Placental epithelial cell (primary cell): ENCODE measurements at places on chromosomes 7 and 10. TPM values are rescaled to one million over a fixed set of nuclear protein-coding genes. Genes with fewer than 3 reads are reported as not detected.

Gene SEC24C
- total RNA-seq = 56.1 and 94.3 TPM in 2 replicates

Gene NFE2L3
- total RNA-seq = under 0.01 TPM in 1 of 2 replicates, not detected in the other

Gene RHOBTB1
- 25.6 and 58.9 TPM in 2 replicates for total RNA-seq

Gene MSMB
- total RNA-seq = not detected in 2 replicates

Gene SFTPA1
- not detected in 2 replicates for total RNA-seq

Gene DNAH11
- total RNA-seq = 0.39 and 2.2 TPM in 2 replicates

Gene SFMBT2
- 0.11 and 0.39 TPM in 2 replicates for total RNA-seq

Gene ANKRD2
- 0.79 and 5.4 TPM in 2 replicates for total RNA-seq

Gene CCDC146
- 0.43 and 2.0 TPM in 2 replicates for total RNA-seq

Gene OR2A5
- total RNA-seq = not detected in 2 replicates

Gene SLC18A3
- total RNA-seq = 44.6 and 59.7 TPM in 2 replicates

Gene CARD11
- total RNA-seq = 2.0 and 3.7 TPM in 2 replicates

Gene DRGX
- total RNA-seq = not detected in 2 replicates

Gene ANKRD30A
- not detected in 2 replicates for total RNA-seq

Gene MUC12
- under 0.01 and 0.98 TPM in 2 replicates for total RNA-seq

Gene MYPN
- total RNA-seq = under 0.01 and 0.11 TPM in 2 replicates

Gene SHLD2
- 31.4 and 34.8 TPM in 2 replicates for total RNA-seq

Gene CTTNBP2
- total RNA-seq = 0.39 and 0.43 TPM in 2 replicates

Gene GNG11
- total RNA-seq = under 0.01 TPM in 1 of 2 replicates, not detected in the other

Gene MEST
- 1.6 and 2.4 TPM in 2 replicates for total RNA-seq

Gene FAM237B
- total RNA-seq = not detected in 2 replicates

Gene JCAD
- 40.4 and 43.5 TPM in 2 replicates for total RNA-seq

Gene OPALIN
- total RNA-seq = not detected in 2 replicates

Gene ZWINT
- 14.1 and 20.2 TPM in 2 replicates for total RNA-seq

Gene MPP7
- total RNA-seq = 2.0 and 6.3 TPM in 2 replicates

Gene PDAP1
- total RNA-seq = 31.4 and 51.6 TPM in 2 replicates

Gene HMX2
- total RNA-seq = not detected in 2 replicates

Gene CCL26
- not detected in 2 replicates for total RNA-seq

Gene MRPS16
- total RNA-seq = 43.6 and 79.4 TPM in 2 replicates

Gene NCAPG2
- total RNA-seq = 9.0 and 13.4 TPM in 2 replicates

Gene TMEM139
- 0.39 and 1.7 TPM in 2 replicates for total RNA-seq

Gene ANLN
- total RNA-seq = 79.3 and 271 TPM in 2 replicates

Gene PLEKHA8
- total RNA-seq = 9.4 and 16.3 TPM in 2 replicates

Gene TRIM74
- total RNA-seq = not detected in 2 replicates

Gene TMEM178B
- total RNA-seq = under 0.01 TPM in 1 of 2 replicates, not detected in the other

Gene TET1
- 1.3 and 3.9 TPM in 2 replicates for total RNA-seq

Gene MRLN
- total RNA-seq = not detected in 2 replicates

Gene NUTM2D
- 5.1 and 6.3 TPM in 2 replicates for total RNA-seq

Gene CYP3A4
- not detected in 2 replicates for total RNA-seq

Gene FAM180A
- 0.79 and 2.1 TPM in 2 replicates for total RNA-seq

Gene CCDC71L
- total RNA-seq = 8.6 and 9.8 TPM in 2 replicates

Gene CCDC126
- total RNA-seq = 13.3 and 15.0 TPM in 2 replicates

Gene PCBD1
- total RNA-seq = 8.6 and 15.4 TPM in 2 replicates

Gene CDHR1
- total RNA-seq = not detected in 2 replicates

Gene TMEM176B
- not detected in 2 replicates for total RNA-seq

Gene GRID2IP
- under 0.01 TPM in 1 of 2 replicates, not detected in the other for total RNA-seq

Gene OR13A1
- 0.22 TPM in 1 of 2 replicates, not detected in the other for total RNA-seq
